ENCODE measurements at places on chromosomes 12 and 14.

GRCh38 chr12:118418385-118419057 is 42.2 kb downstream of the SUDS3 start:
- no peak for DNase-seq

DNA sequence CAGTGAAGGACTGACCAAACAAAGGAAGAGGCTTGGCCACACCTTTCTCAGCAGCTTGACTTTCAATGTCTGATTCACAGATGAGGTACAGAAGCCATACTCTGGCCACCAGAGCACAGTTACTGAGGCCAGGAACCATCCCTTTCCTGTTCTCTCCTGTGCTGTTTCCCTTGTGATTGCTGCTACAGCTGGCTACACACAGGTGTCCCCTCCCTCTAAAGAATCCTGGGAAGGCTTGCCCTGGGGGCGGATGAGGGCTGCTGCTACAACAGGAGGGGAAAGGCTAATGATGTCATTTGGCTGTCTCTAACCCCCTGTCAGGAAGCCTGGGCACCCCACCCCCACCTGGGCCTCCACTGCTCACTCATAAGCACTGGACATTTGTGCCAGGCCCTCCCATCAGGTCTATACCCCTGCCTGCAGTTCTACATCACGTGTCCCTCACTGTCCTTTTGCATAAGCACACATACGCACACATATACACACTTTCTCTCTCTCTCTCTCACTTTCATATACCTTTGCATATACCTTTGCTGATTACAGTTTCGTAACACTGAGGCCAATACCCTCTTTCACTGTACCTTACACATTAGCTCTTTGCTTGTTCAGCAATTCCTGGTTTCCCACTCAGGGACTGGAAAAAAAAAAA is 41.4 kb downstream of the PRPF40B start:
- DNase-seq, result no peak

- no peak for DNase-seq
Observed at GRCh38 chr14:75247939-75248338, 30.7 kb upstream of the FOS start.

- no peak for DNase-seq
Observed at GRCh38 chr14:81868172-81868571, 334.5 kb upstream of the SEL1L start.

DNA sequence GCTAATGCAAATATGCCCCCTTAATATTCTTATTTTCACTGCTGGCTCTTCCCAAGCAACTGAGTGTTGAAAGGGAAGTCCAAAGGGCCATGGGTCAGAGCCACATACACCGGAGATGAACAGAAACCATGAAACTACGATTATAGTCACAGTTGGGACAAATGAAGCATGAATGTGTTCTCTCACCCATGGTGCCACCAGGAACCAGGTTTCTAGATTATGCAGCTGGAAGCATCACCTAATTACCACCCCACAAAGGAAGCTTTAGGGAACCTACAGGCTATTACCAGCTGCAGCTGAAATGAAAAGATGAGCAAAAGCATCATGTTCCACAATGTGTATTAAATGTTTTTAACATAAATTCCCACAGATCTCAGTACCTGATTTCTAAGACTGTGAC is 15.4 kb downstream of the TMTC1 start:
- DNase-seq, result no peak

GRCh38 chr12:95681210-95681765 is 109.3 kb downstream of the NTN4 start:
- DNase-seq, result no peak

DNA sequence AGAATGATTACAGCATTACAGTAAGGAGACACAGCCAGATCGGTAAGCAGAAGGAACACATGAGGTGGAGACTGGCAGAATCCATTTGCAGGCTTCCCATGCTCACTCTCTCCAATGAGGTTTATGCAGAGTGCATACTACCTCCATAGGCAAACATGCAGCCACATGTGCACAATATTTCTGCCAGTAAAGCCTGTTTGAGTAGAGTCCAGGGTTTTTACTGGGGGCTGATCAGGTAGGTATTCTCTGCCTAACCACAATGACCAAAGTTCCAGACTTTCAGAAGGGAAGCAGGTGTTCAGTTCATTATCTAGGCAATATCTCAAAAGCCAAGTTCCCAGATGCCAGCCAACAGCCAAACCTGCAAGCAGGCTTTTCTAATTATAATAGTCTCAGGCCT is 31.1 kb downstream of the INTS13 start:
- DNase-seq, result no peak

Data from CD4-positive, CD25-positive, alpha-beta regulatory T cell (primary cell).